Stimulated activated CD4-positive, alpha-beta T cell treated with anti-CD3 and anti-CD28 coated beads, TNF-alpha, amount 100 ng/mL, for 24 hours (primary cell): ENCODE measurements at places on chromosomes 11 and 22.

DNA sequence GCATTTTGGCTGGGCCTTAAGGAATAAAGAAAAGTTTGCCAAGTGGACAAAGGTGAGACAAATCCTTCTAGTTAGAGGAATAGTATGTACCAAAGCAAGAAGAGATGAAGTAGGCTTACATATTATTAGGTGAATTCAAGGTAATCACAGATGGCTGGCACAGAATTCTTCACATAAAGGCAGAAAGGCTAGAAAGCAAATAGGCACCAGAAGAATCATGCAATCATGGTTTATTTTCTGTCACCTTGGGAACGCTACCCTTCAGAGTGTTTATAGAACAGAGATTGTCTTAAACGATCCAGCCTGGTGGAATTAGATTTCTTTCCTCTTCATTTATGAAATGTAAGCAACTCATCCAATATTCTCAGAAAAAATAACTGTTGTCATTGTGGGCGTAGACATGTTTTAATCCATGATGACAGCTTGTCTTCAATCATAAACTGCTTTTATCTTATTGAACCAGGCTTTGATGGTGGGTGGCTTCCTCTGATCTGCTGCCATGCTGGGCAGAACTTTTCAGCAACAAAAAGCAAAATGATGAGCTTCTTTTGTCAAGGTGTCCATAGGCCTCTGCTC, 49.0 kb upstream of the CSNK2A3 start:
- DNase-seq = no peak

GRCh38 chr11:75163921-75164849, 13.3 kb downstream of the SLCO2B1 start:
- no peak for DNase-seq

- no peak for DNase-seq
Observed at GRCh38 chr11:88297421-88297820, 40.1 kb downstream of the CTSC start.

- no peak for DNase-seq
Observed at GRCh38 chr11:122042981-122043380, 73.0 kb downstream of the BLID start.

- no peak for DNase-seq
Observed at GRCh38 chr11:117095284-117096161, 2.7 kb downstream of the SIK3 start.

DNA sequence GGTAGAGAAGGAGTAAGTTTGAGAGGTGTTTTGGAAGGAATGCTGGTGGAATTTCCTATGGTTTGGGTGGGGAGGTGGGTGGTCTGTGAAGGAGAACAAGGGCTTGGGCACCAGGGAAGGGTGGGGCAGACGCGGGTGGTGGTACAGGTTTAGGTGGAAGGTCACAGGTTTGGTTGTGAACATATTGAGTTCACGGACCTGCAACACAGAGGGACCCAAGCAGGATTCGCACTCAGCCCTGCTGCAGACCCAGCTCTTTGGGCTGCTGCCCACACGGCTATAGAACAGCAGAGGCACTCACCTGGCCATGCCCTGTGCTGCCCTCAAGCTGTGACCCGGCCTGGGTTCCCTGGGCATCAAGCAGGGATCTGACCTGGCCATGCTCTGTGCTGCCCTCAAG, 33.5 kb upstream of the EMID1 start:
- no peak for DNase-seq

- no peak for DNase-seq
Observed at GRCh38 chr11:119389611-119390254, 8.2 kb upstream of the USP2 start.

DNA sequence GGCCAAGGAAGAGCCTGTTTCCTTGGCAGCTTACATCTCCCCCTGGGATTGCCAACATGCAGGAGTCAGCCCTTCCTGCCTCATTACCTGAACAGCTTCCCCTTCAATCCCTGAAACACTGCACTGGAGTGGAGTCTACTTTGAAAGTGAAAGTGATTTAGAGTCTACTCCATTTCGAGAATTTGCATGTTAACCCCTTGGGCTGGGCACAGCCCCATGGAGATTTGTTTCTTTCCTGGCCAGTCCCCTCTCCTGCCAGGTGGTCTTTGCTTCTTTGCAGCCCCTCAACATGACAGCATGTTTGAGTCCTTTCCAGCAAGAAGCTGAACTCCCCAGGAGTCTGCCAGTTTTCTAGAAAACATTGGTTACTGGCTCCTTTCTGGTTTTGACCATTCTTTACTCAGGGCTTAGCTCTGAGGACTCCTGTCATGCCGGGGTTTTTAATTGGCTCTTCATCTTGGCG, 59.9 kb downstream of the TRAF6 start:
- no peak for DNase-seq

DNA sequence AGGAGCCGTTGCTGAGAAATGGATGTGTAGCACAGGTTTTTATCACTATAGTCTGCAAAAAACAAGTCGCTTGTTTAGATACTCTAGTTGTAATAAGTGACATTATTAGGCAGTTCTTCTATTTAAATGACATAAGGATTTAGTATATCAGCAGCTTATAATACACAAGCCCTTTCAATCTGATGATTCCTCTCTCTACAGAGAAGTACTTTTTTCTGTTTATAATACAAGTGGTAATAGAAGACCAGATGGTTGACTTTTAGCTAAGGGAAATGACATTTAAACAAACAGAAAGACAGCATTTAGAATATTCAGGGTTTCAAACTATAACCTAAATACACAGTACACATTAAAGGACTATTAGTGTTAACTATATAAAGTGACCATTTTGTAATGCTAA, 60.4 kb downstream of the IMMP1L start:
- no peak for DNase-seq

DNA sequence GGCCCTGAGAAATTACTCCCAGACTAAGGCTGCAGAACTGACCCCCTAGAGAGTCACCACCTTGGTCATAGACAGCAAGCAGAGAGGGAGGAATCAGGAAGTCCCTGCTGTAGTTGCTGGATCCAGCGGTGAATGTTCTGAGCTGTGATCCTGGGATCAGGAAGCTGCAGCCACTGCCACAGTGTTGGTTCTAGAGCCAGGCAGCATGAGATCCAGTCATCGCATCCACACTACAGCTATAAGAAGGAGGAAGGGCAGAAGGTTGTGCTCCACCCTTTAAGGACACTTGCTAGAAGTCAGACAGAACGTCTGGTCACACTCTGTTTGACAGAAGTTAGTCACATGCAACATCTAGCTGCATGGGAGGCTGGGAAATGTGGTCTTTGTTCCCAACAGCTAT, 104.7 kb upstream of the OR4B1 start:
- no peak for DNase-seq

GRCh38 chr11:123517559-123518364, 87.7 kb downstream of the GRAMD1B start:
- no peak for DNase-seq

- DNase-seq = no peak
Observed at GRCh38 chr11:14027525-14027924, 65.0 kb downstream of the SPON1 start.

- no peak for DNase-seq
Observed at GRCh38 chr11:22466809-22467208, 128.6 kb downstream of the SLC17A6 start.

DNA sequence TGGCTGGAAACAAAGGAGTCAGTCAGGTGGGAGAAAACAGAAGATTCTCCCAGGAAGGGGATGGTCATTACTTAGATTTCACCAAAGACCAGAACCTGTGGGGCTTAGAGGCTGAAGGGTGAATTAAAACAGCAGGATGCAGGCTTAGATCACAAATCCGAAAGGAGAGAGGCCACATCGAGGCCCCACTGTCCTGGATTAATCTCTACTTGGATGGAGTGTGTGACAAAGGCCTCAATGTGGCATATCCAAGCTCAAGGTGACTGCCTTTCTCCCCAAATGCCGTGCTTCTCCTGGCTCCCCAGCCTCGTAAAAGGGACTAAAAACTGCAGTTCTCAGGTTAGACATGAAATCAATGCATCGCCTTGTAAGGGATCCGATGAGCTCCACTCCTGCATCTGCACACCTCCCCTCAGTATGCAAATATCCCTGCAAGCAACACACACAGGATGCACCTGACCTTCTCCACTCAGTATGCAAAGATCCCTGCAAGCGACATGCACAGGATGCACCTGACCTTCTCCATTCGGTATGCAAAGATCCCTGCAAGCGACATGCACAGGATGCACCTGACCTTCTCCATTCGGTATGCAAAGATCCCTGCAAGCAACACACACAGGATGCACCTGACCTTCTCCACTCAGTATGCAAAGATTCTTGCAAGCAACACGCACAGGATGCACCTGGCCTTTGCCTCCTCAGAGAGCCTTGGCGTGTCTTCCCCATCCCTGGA, 447.4 kb downstream of the BRD1 start:
- no peak for DNase-seq
